ENCODE measurements at places on chromosomes 13 and 19.

DNA sequence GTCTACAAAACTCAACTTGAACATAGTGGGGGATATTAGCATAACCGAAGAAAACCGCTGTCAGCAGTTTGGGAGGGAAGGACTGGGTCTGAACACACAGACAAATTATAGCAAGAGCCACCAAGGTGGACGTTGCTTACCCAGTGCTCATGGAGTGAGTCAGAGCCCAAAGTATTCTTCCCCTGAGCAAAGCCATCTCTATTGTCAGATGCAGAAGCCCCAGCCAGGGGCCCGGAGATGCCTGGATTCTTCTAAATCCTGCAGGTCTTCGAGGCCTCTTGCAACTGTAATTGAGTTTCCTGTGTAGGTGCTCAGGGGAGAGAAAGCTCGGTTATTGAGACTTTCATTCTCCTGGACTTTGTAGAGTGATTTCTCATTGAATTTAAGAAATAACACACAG lies 384.5 kb downstream of the IRS2 start:
- no peaks in the 10 kb centered on the region for H3K4me1 ChIP-seq
- H3K27me3 ChIP-seq, result no peaks in the 10 kb centered on the region
- no peak overlapping the region for H3K4me3 ChIP-seq
- DNase-seq, result no peak
- H3K36me3 ChIP-seq, result peaks cover 24% of the 10 kb centered on the region

GRCh38 chr19:43589277-43589676 lies 6.7 kb downstream of the IRGQ start:
- H3K27me3 ChIP-seq, result no peaks in the 10 kb centered on the region
- H3K27ac ChIP-seq, result no peak overlapping the region
- peaks cover 36% of the 10 kb centered on the region for H3K36me3 ChIP-seq

DNA sequence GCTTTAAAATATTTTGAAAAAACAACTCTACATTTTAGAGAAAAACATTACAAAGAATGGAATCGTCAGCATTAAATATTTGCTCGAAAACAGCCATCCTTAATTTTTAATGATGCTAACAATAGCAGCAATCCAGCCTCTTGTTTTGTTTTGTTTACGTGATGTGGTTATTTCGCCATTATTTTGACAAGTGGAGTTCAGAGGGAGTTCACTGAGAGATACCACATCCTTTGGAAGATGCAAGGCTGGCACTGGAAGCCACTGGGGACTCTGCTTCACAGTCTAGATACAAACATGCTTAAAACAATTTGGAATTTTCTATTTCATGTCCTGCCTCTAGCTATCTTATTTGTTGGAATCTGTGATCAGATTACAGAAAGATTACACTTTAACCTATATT lies 556.3 kb downstream of the PCDH17 start:
- no peaks in the 10 kb centered on the region for H3K4me1 ChIP-seq
- no peaks in the 10 kb centered on the region for H3K36me3 ChIP-seq
- no peak for DNase-seq
- H3K27ac ChIP-seq, result no peak overlapping the region

DNA sequence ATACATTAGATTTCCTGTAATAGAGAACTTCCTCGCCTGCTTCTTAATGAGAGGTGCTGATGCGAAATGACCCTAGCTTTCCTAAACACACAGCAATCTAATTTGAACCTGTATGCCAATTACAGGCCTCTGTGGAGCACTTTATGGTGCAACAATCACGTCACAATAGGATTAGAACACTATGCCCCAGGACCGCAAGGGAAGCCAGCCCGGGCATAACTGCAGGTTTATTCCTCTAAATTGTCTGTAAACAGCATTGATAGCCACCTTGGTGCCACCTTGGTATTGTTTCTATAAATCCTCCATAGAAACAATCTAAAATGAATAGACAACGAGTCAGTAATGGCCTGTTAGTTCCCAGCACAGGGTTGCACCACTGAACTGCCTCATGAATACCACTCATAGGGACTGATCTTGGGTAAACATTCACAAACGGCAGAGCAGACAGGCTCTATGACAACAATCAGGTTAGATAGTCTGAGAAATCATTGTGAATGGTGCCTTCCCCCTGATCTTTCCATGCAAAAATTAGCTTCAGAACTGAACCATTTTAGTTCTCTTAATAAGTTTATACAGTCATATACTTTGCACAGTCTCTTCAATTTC lies 182.5 kb upstream of the OBI1 start:
- no peak overlapping the region for H3K4me3 ChIP-seq
- H3K36me3 ChIP-seq, result no peaks in the 10 kb centered on the region
- no peak overlapping the region for H3K27ac ChIP-seq
- DNase-seq, result no peak
- no peaks in the 10 kb centered on the region for H3K4me1 ChIP-seq
- peaks cover 2% of the 10 kb centered on the region for H3K27me3 ChIP-seq

GRCh38 chr13:38758277-38758676 lies 71.4 kb downstream of the FREM2 start:
- no peaks in the 10 kb centered on the region for H3K36me3 ChIP-seq
- no peaks in the 10 kb centered on the region for H3K4me1 ChIP-seq
- H3K4me3 ChIP-seq, result no peak overlapping the region
- peaks cover 10% of the 10 kb centered on the region for H3K27me3 ChIP-seq
- H3K27ac ChIP-seq, result no peak overlapping the region
- no peak for DNase-seq

GRCh38 chr13:113741191-113741668 lies 17.8 kb upstream of the TMEM255B start:
- H3K4me1 ChIP-seq, result peaks cover 20% of the 10 kb centered on the region
- no peaks in the 10 kb centered on the region for H3K36me3 ChIP-seq
- H3K27ac ChIP-seq, result no peak overlapping the region
- DNase-seq, result peak; percentile 56
- no peak overlapping the region for H3K4me3 ChIP-seq

DNA sequence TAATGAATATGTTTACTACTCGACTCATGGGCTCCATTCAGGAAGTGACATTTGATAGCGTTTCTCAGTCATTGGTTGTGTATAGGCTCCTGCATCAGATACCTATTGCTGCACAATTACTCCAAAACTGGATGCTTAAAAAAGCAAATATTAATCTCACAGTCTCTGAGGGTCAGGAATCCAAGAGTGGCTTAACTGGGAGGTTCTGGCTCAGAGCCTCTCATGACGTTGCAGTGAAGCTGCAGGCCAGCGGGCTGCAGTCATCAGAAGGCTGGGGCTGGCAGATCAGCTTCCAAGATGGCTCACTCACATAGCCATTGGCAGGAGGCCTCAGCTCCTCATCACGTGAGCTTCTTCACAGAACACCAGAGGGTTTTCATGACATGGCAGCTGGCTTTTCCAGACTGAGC lies 525.1 kb upstream of the NBEA start:
- H3K27ac ChIP-seq, result no peak overlapping the region
- H3K4me3 ChIP-seq, result no peak overlapping the region
- H3K36me3 ChIP-seq, result no peaks in the 10 kb centered on the region
- no peak for DNase-seq
- no peaks in the 10 kb centered on the region for H3K4me1 ChIP-seq
- no peaks in the 10 kb centered on the region for H3K27me3 ChIP-seq

GRCh38 chr13:52779103-52779502 lies 39.5 kb upstream of the CNMD start:
- H3K27me3 ChIP-seq, result no peaks in the 10 kb centered on the region
- peaks cover 7% of the 10 kb centered on the region for H3K4me1 ChIP-seq
- no peak for DNase-seq
- no peaks in the 10 kb centered on the region for H3K36me3 ChIP-seq
- no peak overlapping the region for H3K4me3 ChIP-seq

GRCh38 chr19:49231389-49231788 lies 73.8 kb downstream of the TRPM4 start:
- DNase-seq, result no peak
- H3K27ac ChIP-seq, result no peak overlapping the region
- H3K27me3 ChIP-seq, result peaks cover 10% of the 10 kb centered on the region
- H3K4me1 ChIP-seq, result no peaks in the 10 kb centered on the region
- no peaks in the 10 kb centered on the region for H3K36me3 ChIP-seq

DNA sequence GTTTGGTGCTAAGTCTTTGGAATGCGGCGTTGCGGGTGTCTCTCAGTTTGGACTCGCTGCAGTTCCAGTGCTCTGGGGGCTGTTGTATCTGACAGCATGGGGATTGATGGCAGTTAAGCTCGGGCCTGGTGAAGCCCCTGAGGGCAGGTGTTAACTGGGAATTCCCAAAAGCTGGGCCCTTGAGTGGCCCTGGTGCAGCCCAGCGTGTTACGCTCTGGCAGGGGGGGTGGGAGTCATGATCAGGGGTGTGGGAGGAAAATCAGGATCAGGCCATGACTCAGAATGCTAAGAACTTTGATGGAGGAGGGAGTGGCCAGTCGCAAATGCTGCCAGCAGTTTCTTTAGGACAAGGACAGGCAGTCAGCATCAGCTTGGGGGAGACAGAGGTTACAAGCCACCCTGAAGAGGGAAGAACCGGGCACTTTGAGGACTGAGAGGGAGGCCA lies 19.6 kb downstream of the AP2A1 start:
- H3K4me3 ChIP-seq, result no peak overlapping the region
- no peaks in the 10 kb centered on the region for H3K4me1 ChIP-seq
- DNase-seq, result no peak

GRCh38 chr13:55361141-55361540 lies 1779.6 kb upstream of the PRR20A start:
- H3K4me3 ChIP-seq, result no peak overlapping the region
- H3K27ac ChIP-seq, result no peak overlapping the region
- H3K36me3 ChIP-seq, result no peaks in the 10 kb centered on the region
- DNase-seq, result no peak
- no peaks in the 10 kb centered on the region for H3K4me1 ChIP-seq

DNA sequence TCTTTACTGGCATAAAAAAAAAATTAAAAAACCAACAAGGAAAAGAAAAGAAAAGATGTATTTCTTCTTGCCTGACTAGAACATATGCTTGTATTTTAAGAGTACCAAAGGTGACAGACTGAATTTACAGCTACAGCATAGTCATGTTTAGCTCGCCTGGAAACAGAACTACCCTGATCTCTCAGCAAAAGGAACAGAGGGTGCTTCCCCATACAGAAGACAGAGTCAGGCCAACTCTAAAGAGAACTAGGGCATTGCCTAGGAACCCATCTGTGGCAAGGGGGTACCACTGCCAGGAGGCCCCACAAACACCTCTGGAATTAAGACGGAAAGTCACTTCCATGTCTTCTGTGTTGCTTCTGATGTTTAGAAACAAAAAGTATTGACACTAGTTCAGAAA lies 252.1 kb upstream of the STARD13 start:
- no peak overlapping the region for H3K27ac ChIP-seq
- H3K36me3 ChIP-seq, result no peaks in the 10 kb centered on the region
- no peak for DNase-seq
- H3K4me1 ChIP-seq, result peaks cover 14% of the 10 kb centered on the region
- no peak overlapping the region for H3K4me3 ChIP-seq

DNA sequence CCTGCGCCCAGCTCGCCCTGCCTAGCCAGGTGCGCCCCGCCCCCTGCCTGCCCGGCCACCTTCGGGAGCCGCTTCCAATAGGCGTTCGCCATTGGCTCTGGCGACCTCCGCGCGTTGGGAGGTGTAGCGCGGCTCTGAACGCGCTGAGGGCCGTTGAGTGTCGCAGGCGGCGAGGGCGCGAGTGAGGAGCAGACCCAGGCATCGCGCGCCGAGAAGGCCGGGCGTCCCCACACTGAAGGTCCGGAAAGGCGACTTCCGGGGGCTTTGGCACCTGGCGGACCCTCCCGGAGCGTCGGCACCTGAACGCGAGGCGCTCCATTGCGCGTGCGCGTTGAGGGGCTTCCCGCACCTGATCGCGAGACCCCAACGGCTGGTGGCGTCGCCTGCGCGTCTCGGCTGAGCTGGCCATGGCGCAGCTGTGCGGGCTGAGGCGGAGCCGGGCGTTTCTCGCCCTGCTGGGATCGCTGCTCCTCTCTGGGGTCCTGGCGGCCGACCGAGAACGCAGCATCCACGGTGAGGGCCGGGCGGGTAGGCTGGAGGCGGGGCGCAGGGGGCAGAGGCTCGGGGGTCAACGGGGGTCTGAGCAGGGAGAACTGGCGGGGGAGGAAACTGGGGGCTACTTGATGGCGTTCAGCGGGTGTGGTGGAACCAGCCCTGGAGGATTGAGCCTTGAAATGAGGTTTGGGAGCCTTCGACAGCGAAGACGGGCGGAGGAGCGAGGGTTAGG lies at the start of gene SPINT2:
Gene SPINT2, plus strand, starts transcription at position 88 of the 727 bp plus-strand sequence. Its CDS starts 320 bp downstream, at position 408.
- no peaks in the 10 kb centered on the region for H3K36me3 ChIP-seq
- H3K27ac ChIP-seq, result no peak within 1 kb of the TSS

DNA sequence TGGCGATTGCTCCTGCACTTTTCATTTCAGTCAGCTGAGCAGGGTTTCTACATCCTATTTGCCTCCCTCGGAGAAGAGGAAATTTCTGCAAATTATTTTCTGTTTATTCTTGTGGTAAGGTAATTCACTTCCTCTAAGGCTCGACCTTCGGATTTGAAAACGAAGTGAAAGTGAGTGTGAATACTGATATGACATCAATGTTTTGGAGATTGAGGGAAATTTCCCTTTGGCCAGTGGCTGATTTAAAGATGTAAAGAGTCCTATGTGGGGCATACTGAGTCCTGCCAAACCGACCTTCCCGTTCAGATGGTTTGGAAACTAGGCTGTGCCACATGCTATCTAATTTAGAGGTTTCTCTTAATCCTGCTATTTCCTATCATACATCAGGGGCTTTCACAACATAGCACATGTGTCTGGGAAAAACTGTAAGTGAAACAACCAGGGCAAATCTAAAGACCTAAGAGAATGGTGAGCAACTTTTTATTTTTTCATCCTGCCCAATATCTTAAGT lies 112.3 kb downstream of the POSTN start:
- no peak for DNase-seq
- H3K36me3 ChIP-seq, result no peaks in the 10 kb centered on the region
- no peaks in the 10 kb centered on the region for H3K27me3 ChIP-seq
- H3K4me1 ChIP-seq, result no peaks in the 10 kb centered on the region
- no peak overlapping the region for H3K4me3 ChIP-seq
- H3K27ac ChIP-seq, result no peak overlapping the region

- no peaks in the 10 kb centered on the region for H3K4me1 ChIP-seq
- H3K4me3 ChIP-seq, result no peak overlapping the region
- no peaks in the 10 kb centered on the region for H3K27me3 ChIP-seq
- no peak overlapping the region for H3K27ac ChIP-seq
- DNase-seq, result no peak
- H3K36me3 ChIP-seq, result no peaks in the 10 kb centered on the region
These were observed 2.4 kb downstream of the SIGLECL1 start for GRCh38 chr19:51253088-51253806.

GRCh38 chr13:79847882-79848592 lies 367.1 kb downstream of the NDFIP2 start:
- no peak for DNase-seq
- H3K4me3 ChIP-seq, result no peak overlapping the region
- H3K27me3 ChIP-seq, result no peaks in the 10 kb centered on the region
- no peaks in the 10 kb centered on the region for H3K36me3 ChIP-seq

GRCh38 chr19:11174336-11174735 lies 18.8 kb upstream of the SPC24 start:
- H3K36me3 ChIP-seq, result no peaks in the 10 kb centered on the region
- no peaks in the 10 kb centered on the region for H3K4me1 ChIP-seq
- no peak overlapping the region for H3K4me3 ChIP-seq
- no peak for DNase-seq

GRCh38 chr13:91948736-91949135 lies 550.3 kb downstream of the GPC5 start:
- H3K27me3 ChIP-seq, result no peaks in the 10 kb centered on the region
- no peaks in the 10 kb centered on the region for H3K36me3 ChIP-seq
- DNase-seq, result no peak
- no peak overlapping the region for H3K27ac ChIP-seq

Measured in DND-41 (cell line).